ENCODE measurements at places on chromosomes 3 and 15.

GRCh38 chr3:20215636-20216035 lies 29.6 kb upstream of the SGO1 start:
- DNase-seq = no peak

DNA sequence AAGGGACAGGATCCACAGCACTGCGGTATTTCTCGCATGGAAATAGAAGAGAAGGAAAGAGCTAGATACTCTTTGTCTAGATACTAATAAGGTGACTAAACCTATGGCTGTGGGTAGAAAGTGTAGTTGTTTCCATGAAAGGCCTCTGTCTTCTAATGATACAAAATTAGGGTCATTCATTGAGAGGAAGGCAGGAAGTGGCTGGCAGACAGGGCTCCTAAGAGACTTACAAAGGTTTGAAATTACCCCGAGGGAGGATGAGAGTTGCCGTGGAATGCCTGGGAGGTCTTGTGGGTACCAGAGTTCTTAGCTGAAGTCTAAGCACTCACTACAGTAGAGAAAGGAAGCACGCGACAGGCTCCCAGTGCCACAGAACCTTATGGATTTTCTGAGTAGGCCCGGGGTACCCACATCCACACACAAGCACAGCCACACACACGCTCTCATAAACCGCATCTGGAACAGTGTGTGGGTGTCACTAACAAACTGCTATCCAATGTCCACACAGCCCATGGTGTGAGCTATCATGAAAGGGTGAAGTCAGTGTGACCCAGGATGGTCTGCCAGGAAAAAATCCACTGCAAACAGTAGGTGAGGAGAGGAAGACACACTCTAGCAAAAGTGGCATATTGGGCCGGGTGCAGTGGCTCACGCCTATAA lies 221.4 kb downstream of the FAM43A start:
- no peak for DNase-seq

DNA sequence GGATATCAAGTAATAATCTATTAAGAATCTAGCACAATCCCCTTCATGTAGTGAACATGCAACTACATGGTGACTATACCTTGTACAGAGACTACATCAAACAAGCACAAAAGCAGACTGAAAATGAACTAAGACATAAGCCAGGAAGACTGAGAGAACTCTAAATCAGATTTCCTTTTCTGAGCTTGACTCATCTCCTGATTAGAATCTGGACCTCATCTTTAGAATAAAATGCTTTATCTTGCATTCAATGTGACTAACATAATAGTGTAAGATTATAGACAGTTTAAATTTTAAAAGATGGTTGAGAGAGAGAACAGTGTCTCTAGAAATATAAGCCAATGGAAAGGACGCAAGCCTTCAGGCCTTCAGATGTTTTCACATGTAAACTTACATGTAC lies 17.5 kb upstream of the PKM start:
- DNase-seq = no peak

GRCh38 chr3:23174426-23175039 lies 28.6 kb upstream of the UBE2E2 start:
- DNase-seq = no peak

DNA sequence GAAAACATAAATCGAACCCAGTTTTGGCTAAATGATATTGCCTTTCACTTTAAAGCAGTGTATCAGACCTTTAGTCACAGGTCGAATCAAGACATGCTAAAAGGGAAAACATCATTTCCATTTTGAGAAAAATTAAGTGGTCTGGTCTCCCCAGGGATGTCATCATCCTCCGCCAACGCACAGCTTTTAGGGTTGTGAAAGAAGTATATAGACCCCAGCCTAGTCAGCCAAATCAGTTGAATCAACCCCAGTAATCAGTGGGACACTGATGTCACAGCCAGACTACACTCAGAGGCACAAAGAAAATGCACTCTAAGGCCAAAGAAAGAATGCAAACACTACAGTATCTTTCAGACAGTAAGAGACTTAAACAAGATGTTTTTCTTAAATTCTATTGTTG lies 187.4 kb downstream of the ZIC4 start:
- DNase-seq = no peak

DNA sequence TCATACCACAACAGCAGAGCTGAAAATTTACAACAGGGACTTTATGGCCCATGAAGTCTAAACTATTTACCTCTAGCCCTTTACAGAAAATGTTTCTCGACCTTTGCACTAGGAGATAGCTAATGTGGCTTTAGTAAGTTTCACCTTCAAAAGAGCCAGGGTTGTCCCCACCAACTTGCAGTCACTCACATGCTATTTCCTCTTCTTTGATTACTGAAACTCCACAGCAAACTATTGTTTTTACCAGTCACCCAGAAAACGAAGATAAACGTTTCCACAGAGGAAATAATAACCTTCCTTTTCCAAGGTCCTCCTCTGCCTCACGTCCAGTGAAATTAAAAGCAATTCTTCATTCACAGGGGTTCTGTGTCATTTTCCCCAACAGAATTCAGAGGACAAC lies 48.2 kb downstream of the WWTR1 start:
- DNase-seq = no peak

GRCh38 chr3:157100608-157101396 lies 59.1 kb downstream of the CCNL1 start:
- no peak for DNase-seq

DNA sequence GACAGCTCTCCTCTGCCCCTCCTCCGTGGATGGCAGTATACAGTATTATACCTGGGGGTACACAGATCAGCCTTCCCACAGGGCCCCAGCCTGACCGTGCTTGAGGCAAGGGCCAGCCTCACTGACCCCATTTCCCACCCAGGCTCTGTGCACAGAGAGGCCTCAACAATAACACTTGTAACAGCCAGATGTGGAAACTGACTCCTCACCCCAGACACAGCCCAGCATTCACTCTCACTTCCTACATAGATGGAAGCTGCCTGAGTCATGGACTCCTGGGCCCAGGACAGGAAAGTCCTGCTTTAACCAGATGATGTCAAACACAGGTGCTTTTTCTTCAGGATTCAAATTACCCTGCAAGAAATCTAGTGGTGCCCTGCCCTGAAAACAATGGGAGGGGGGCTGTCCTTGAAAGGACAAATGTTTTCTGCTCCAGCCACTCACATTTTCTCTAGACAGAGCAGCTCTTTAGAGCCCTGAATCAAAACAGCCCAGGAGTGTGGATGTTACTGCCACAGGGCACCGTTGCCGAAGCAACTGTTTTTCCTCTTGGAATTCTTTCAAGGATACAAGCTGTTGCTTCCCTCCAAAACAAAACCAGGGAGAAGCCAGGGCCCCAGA lies 16.4 kb downstream of the CCDC12 start:
- DNase-seq = no peak

- no peak for DNase-seq
Measured at GRCh38 chr3:145696011-145696410, 465.0 kb downstream of the PLOD2 start.

DNA sequence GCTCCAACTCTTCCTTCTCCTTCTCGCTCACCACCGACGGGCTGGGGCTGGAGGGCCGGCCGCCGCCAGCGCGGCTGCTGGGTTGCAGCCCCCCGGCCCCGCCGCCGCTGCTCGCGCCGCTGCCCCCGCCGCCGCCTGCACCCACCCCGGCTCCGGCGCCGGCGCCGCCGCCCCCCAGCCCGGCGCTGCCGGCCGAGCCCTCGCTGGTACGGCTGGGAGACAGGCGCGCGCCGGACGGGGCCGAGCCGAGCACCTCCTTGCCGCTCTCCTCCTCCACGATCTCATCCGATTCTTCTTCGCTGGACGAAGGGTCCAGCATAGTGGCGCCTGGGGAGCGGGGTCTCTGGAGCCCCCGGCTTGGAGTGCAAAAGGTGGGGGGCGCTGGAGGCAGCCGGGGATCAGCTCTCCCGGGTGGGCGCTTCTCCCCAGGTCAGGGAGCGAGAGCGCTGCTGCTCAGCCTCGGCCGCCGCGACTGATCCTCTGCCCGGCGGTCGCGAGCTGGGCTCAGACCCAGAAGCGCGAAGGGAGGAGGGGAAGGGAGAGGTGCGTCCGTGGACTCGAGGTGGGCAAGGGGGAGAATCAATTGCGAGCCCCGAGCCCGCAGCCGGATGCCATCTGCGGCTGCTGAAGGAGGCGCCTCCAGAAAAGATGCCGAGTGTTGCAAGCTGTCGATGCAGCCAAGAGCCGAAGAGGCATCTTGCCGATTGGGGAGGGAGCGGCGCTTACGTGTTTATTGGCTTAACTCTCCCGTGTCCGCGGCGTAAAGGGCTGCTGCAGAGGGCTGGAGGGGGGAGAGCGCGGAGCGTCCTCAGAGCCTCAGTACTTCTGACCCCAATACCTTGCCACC lies at the start of gene CADPS:
Gene CADPS (minus strand): TSS at position 706 of the 847 bp plus-strand sequence. CDS start 387 bp downstream, at position 319.
- DNase-seq = no peak

GRCh38 chr3:30319713-30320112 lies 286.7 kb upstream of the TGFBR2 start:
- DNase-seq = no peak

DNA sequence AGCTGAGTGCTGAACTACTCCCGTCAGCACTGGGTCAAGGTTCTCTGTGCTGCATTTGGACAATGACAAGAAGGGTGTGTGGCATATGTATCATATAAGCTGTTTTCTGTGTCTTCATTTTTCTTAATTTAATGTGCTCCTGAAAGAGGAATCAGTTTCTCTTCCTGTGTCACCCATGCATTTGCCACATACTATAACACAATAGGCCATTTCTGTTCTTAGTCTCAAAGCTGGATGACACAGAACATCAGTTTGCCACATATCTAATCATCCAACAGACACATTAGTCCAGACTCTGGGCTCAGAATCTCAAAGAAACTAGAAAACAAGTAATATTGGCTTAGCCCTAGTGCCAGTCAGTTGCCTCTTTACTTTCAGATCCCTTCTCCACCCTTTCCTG lies 34.1 kb downstream of the CEP19 start:
- no peak for DNase-seq

DNA sequence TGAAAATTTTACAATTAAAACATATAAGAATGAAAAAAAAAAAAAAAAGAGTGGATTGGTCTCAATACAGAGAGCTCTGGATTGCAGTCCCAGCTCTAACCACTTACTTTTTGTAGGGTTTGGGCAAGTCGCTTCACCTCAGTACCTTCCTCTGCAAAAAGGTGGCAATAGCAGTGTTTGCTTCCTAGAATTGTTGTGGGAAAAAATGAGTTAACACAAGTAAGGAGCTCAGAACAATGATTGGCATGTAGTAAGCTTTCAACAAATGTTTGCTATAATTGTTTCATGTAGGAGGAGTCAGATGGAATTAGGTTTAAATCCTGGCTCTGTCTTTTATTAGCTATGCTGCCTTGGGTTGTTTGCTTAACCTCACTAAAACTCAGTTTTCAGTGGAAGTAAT lies 425.2 kb upstream of the TBL1XR1 start:
- DNase-seq = no peak

- DNase-seq = no peak
Measured at GRCh38 chr3:112514527-112515128, 15.4 kb upstream of the BTLA start.

DNA sequence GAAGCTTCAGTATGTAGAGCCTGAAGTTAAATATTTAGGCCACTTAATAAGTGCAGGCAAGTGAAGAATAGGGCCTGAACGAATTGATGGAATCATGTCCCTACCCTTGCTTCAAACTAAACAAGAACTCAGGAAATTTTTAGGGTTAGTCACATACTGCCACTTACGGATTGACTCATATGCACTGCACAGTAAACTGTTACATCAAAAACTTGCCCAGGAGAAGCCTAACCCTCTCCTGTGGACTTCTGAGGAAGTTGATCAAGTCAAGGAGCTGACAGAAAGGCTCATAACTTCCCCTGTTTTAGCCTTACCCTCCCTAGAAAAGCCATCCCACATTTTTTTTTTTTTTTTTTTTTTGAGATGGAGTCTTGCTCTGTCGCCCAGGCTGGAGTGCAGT lies 20.6 kb upstream of the KBTBD12 start:
- DNase-seq = no peak

GRCh38 chr3:121696186-121696585 lies 35.5 kb upstream of the HCLS1 start:
- no peak for DNase-seq

DNA sequence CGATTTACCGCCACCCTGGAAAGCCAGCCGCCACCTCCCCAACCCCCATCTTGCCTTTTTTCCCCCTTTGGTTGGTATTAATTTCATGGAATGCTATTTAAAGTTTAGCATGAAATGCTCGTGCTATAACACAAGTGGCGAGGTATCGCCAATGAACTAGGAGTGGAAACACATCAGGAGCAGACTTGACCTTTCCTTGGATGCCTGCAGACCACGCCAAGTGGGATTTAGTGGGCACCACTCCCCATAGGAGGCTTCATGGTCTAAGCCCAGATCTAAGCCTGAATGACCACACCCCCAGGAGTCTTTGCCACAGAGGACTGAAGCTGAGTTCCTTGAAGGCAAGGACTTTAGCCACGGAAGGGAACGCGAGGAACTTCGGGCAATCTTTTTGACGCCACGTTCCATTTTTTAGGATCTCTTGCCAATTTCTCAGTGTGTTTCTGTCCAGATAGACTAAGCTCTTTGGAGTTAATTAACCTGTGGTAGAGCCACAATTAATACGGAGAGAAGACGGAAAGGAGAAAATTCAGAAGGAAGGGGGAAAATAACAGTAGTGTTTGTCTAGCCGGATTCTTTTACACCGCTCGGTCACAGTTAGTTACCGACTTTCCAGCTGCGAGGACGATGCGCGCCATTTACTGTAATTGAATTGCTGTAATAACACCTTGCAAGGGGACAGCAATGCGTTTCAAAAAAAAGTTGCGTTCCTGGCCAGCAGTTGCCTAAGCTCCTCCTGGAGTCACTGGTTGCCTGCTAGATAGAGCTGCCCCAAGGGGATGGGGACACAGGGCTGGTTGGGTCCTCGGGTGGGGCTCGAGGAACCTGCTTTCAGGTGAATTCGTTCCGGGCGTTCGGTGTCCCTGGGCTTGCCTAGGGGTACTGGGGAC lies 37.1 kb downstream of the NR2F2 start:
- no peak for DNase-seq

DNA sequence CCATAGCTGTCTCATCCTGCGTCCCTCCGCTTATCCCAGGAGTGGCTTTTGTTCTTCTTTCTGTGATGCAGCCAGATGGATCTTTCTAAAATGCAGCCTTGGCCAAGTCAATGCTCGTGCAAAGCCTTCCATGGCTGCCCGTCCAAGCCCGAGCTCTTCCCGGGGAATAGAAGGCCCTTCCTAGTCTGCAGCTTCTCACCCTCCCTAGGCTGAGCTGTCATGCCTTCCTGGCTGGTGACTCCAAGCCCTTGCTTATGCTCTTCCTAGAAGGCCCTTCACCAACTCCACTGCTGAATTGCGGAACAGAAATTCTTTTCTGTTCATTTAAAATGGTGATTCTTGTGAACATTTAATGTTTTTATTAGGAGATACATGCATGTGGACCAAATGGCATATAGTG lies 95.9 kb downstream of the SMAD6 start:
- DNase-seq = no peak

GRCh38 chr3:22691856-22692628 lies 511.1 kb upstream of the UBE2E2 start:
- DNase-seq = no peak

DNA sequence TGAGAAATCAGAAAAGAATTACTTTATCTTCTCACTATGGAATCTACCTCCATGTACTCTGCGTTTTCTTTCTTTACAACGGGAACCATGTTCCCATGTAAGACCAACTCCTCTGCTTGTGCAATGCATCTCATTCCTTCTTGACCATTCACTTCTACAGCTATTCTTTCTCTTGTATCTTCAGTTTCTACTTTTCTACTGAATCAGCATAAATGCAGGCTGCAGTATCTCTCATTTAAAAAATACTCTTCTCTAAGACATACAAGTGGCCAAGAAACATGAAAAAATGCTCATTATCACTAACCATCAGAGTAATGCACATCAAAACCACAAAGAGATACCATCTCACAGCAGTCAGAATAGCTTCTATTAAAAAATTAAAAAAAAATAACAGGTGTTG lies 74.1 kb upstream of the NANOGP8 start:
- no peak for DNase-seq

GRCh38 chr3:38586546-38587520 lies 62.7 kb downstream of the SCN5A start:
- DNase-seq = no peak

Data from SIG-M5 (cell line).